SIG-M5 (cell line): ENCODE measurements at places on chromosomes 7 and 10.

- DNase-seq: no peak
These were observed 114.4 kb downstream of the PTPRN2 start for GRCh38 chr7:158473221-158473620.

- no peak for DNase-seq
These were observed 695 bp downstream of the PRKAG2 start for GRCh38 chr7:151875942-151876898.

- DNase-seq: no peak
These were observed 7.7 kb downstream of the SLIT1 start for GRCh38 chr10:97178074-97178473.

- DNase-seq: no peak
These were observed 49.6 kb downstream of the ITPRID1 start for GRCh38 chr7:31563522-31563921.

- no peak for DNase-seq
These were observed 46.6 kb downstream of the WDR37 start for GRCh38 chr10:1102831-1103230.

- DNase-seq: no peak
These were observed 178.8 kb downstream of the TCERG1L start for GRCh38 chr10:131132681-131133080.

GRCh38 chr7:103924184-103924583, 65.3 kb downstream of the RELN start:
- no peak for DNase-seq

GRCh38 chr10:24556126-24556749, 167.4 kb downstream of the ARHGAP21 start:
- no peak for DNase-seq

DNA sequence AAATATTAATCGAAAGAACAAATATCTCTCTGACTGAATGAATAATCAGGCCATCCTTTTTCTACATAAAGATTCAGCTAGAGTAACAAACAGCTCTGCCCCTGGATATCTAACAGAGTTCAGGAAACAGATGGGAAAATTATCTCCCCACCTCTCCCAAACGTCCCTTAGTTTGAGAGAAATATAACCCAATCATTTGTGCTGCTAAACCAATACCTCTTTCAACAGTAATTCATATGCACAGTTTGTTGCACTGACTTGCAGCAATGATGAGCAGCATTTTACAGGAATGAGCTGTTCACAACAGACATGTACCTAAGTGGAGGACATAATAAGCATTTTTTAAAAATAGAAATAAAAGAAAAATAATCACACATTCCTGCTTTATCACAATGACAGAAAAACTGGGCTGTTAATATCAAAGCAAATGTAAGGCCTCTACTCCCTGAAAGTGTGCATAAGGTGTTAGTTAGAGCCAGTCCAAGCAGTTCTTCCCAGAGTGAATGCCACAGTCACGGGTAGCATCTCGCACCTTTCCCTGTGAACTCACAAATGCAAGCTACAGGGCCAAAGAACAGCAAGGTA, 2.3 kb downstream of the CREB3L2 start:
- DNase-seq: no peak

- no peak for DNase-seq
These were observed 206.1 kb upstream of the NPSR1 start for GRCh38 chr7:34451923-34452322.

DNA sequence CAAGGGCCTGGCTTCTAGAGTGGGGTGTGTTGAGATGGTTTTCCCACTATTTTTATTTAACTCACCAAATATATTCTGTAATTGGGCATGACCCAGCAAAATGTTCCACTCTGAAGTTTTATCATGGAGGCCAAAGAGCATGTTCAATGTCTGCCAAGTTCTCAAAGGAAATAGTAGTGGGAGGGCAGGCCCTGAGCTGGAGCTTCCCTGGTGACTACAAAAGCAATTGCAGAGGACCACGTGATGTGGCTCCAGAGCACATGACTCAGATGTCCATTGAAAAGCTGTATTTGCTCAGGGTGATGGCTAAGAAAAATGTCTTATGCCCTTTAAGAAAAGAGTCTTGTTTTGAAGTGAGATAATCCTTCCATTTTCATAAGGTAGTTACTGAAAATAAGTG, 1024.8 kb downstream of the LRMDA start:
- no peak for DNase-seq

- no peak for DNase-seq
These were observed 26.0 kb downstream of the EN2 start for GRCh38 chr7:155483868-155484325.

GRCh38 chr10:48309711-48310226, 3.3 kb downstream of the MAPK8 start:
- DNase-seq: no peak
